MV-4-11 (cell line): ENCODE measurements at places on chromosomes 3 and 15.

GRCh38 chr3:41652931-41653330, 309.0 kb downstream of the ULK4 start:
- no peak for DNase-seq

GRCh38 chr15:56984681-56985481, 66.4 kb downstream of the TCF12 start:
- peak; percentile 89 for DNase-seq

- DNase-seq, result peak; percentile 58
These were observed 513.7 kb downstream of the FOXP1 start for GRCh38 chr3:71069797-71070196.

DNA sequence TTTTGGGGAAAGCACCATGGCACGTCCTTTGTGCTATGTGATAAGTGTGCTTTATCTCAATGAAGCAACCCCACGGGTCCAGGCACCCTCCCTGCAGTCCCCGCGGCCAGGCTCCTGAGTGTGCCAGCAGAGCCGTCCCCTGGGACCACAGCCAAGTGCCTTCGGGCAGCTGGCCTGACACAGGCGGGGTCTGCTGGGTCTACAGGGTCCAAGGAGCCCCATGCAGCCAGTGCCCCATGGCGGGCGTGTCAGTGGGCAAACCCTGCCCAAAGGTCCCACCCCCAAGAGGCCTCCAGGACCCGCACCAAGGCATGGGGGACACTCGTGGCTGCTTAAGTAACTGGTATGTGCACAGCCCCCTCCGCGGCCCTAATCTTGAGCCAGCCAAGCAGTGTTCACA, 35.3 kb downstream of the KLHL25 start:
- no peak for DNase-seq
